Stimulated activated CD4-positive, alpha-beta T cell treated with anti-CD3 and anti-CD28 coated beads, TNF-alpha, amount 100 ng/mL, for 48 hours (primary cell): ENCODE measurements at places on chromosomes 3 and 15.

DNA sequence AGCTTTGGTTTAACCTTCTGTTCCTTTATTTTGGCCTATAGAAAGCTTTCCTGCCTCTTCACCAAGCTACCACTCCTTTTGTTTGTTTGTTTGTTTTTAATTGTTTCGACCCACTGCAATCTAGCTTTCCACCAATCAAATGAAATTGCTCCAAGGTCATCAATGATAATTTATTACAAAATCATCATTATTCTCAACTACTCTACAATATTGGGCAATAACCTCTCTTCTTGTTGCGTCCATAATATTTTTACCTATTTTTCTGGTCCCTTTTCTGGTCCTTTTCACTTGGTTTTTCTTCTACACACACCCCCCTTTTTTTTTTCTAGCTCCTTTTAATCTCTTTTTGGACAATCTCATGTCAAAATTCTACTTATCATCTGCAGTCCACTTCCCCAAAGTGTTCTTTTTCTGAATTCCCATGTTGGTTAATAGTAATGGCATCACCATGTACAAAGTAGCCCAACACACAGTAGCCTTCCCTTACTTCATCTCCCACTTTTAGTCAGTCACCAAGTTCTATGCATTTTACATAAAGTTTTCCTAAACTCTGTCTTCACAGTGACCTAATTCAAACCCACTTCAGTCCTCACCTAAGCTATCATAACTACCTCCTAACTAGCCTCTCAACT, 11.0 kb upstream of the ANKRD28 start:
- no peak for DNase-seq

- peak; percentile 37 for DNase-seq
Observed at GRCh38 chr15:41894791-41895463, 1.1 kb upstream of the SPTBN5 start.

GRCh38 chr15:77819048-77819850, 186.5 kb upstream of the LINGO1 start:
- no peak for DNase-seq

DNA sequence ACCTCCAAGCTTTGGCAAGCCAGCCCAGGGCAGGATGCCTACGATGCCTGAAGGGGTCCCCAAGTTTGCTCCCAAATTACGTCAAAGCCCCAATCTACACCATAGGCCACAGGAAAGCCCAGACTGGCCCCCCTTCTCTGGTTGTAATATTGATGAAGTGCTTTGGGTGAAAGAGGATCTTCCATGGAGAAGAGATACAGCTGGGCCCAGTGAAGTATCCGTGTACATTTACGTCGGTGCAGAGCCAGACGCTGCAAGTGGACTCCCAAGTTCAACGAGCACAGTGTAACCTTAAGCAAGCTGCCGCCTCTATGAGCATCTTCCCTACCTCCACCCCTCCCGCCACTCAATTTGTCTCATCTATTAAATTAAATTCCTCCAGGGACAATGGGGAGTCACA, 100.1 kb upstream of the TPM1 start:
- DNase-seq = no peak

- no peak for DNase-seq
Observed at GRCh38 chr3:168984872-168985271, 678.6 kb downstream of the MECOM start.

DNA sequence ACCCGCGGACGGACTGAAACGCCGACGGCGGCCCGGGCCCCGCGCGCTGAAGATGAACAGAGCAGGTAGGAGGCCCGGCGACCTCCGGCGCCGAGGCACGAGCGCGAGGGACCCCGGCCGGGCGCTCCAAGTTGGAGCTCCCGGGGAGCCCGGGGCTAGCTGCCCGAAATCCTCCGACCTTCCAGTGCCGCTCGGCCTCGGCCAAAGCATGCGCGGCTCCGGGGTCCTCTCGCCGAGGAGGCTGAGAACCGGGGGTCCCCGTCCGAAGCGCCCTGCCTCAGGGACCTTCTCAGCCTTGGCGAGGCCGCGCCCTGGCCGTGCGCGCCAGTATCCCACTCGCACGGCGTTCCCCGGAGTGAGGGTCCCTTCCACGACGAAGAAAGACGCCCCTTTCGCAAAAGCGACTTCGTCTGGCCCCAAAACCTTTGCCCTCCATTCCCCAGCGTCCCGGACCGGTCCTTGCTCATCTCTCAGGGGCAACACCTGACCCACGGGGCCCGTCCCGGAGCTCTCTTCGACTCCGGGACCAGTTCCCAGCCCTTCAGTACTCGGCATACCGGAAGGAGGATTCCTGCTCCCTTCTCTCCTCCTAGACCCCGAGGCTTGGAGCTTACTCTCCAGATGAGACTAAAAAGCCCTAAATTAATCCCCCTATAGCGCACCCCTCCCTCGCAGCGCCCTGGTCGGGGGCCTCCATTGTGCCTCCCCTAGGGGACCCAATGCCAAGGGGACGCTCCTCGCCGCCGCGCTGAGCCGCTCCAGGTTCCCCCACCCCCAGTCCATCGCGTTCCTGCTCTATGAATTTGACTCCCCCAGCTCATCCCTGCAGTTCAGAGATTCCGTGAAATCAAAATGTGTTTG, 7.7 kb upstream of the FGD5 start:
- no peak for DNase-seq

- no peak for DNase-seq
Observed at GRCh38 chr3:106004137-106004681, 135.4 kb upstream of the CBLB start.

DNA sequence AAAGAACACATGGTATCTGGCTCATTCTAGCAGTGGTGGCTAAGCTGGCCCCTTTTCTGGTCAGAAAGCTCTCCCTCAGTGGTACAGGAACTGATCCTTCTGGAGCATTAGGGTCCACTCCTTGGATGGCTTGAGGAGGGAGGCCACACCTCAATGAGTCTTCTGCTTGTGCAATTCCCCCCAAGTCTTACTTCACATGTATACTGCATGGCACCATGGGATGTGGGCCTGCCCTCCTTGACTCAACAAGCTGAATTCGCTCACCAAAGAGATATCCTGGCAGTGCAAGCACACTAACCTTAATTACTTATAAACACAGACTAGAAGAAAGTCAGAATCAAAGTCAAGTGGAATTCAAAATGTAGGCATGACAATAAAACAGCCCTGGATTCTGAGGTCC, 133.8 kb upstream of the SLC2A2 start:
- DNase-seq = no peak

- no peak for DNase-seq
Observed at GRCh38 chr3:17032407-17033034, 147.8 kb downstream of the PLCL2 start.

DNA sequence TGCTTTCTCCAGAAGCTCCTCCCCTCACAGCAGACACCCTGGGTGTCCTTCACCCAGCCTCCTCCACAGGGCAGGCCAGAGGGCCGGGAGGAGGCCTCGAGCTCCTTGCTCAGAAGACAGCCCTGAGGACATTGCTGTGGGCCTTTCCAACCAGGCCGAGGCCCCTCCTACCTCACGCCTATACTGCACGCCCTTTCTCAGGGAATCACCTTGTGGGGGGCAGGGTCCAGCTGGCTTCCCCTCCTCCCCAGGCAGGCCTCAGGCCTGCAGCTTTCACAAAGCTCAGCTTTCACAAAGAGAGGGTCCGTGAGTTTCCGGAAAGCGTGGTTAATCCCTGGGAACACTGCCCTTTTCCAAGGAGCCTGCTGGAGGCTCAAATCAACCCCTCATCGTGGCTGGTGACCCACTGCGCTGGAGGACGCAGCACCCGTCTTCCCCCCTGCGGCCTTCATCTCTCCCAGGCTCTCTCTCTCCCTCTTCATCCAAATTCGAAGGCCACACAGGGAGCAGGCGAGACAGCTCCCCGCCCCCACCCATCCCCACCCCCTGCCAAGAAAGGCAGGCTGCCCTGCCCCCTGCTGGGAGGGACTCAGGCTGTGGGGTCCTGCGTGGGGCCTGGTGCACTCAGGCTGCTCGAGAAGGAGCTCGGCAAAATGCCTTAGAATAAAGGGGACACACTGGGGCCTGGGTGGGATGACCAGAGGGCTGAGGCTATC, 79.4 kb downstream of the OCA2 start:
- DNase-seq = no peak

DNA sequence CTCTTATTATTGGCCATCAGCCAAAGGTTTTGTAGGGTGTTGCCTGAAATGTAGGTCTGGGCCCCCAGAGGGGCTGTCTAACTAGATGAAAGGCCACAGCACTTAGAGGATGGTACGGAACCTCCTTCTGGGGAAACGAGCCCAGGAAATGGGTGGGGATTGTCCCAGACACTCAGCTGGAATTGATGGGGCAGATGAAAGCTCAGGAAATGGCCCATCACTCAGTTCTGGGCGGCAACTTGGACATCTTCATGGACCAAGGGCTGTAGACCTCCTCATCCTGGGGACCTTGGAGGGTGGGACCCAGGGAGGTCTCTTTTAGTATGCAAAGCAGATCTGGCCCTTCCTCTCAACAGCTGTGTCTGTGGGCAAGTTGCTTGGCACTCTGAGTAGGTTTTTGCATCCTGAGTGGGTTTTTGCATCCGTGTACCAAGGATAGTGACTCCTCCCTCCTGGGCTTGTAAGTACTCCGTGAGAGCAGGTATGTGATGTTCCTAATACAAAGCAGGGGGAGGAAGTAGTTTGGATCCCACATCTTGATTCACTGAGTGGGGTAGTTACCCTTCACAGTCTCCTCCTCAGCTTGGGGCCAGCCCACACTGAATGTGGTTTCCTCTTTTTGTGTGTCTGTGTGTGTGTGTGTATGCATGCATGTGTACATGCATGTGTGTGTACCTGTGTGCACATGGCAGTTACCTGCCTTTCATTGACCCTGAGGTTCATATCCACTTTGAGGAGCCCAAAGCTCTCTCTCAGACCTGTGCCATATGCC, 292.0 kb downstream of the RPLP1 start:
- no peak for DNase-seq

GRCh38 chr3:179299999-179300613, 22.7 kb upstream of the ZNF639 start:
- no peak for DNase-seq

DNA sequence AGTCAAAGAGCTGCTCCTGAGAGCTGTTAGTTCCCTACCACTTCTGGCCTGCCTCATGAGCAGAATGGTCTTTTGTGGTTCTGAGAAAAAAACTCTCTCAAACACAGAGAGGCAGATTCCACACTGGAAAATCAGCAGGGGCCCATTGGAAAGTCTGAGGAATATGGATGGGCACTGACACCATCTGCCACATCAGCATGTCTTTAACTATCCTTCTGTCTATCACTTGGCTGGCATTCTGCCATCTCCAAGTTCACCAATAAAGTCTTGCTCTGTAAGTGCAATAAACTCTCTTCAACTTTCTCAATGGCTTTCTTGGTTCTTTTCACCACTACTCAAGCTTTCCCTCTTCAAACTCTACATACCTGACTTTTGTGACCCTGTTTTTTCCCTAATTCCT, 101.3 kb upstream of the GALNT15 start:
- no peak for DNase-seq

DNA sequence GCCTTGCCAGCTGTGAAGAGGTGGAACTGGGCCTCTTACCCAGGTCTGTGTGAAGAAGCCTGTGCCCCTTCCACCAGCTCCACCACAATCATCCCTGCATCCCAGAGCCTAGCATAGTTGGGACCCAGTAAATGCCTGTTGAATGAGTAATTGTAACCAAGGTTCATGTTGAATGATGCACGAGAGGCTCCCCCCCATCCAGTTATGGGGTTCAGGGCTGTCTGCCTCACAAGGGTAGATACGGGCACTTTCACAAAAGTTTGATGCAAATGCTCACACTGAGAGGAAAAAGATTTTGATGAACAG, 29.5 kb upstream of the TSEN2 start:
- DNase-seq = no peak

DNA sequence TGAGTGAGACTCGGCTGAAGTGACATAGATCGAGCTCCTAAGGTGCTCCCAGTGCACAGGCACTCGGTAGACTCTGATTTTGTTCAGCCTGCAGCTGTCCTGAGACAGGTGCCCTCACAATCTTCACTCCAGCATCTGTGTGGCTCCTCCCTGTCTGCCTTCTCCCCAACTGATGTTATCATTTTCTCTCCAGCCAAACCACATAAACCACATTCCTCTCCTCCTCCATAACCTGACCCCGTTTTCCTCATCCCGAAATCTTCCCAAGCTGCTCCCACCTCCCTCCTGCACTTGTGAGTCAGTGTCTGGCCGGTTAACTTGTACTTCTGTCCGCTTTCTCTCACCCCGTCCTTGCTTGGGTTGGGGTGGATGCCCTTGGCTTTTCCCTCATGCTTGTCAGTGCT, 93.3 kb upstream of the HACD2 start:
- DNase-seq = no peak

DNA sequence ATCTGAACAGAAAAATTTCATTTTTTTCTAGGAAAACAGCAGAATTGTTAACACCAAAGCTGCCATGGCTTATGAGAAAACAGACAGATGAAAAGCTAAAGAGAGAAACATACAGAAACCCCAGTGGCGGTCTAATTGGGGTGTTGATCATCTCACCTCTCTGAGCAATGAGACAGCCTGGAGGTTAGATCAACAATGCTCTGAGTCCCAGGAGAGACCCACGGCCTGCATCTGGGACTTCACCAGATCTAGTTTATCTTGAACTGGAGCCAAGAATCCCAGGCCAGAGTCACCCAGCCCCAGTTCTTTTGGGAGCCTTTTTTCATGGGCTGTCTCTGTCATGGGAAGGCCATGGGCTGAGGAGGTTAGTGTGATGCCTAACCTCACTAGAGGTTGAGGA, 3.5 kb upstream of the GALNT15 start:
- no peak for DNase-seq

DNA sequence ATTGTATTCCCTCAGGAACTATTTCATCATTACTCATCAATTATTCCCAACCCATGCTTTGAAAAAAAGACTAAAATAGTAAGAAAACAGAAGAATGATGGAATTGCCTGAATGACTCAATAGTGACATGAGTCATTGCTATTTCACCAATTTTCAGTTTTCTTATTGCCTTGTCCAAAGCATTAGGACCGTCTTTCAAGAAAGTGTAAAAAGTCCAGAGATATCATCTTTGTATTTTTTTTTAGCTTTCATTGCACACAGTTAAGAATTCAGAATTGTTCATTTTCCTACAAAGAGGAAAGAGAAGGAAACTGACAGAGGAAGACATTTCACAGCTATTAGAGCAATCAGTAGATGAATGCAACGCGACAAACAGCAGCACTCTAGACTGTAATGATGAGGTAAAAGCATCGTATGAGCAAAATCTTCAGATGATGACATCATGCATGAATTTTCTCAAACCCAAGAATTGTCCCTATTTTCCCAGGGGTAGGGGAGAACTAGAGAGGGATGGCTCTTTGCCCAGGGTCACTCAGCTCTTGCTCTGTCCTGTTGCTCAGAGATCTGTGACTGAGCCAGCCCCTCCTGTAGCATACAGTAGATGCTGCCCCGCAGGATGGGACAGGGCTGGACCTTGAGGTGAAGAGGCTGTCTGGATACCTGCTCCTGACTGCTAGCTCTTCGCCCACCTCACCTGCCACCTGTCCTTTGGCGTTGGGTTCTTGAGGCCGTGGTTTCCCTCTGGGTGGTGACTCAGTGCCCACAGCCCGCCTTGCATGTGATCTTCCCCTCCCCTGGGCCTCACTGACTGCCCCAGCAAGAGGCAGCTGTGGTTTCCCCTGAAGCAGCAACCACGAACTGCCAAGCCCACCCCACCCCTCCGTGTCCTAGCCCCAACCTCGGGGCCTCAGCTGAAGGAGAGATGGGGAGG, 84.8 kb downstream of the PPCDC start:
- peak; percentile 19 for DNase-seq
